ENCODE measurements at places on chromosomes 12 and 14. TPM values are rescaled to one million over a fixed set of nuclear protein-coding genes. Genes with fewer than 3 reads are reported as not detected.

- no peaks in the 10 kb centered on the region for H3K36me3 ChIP-seq
- DNase-seq: no peak
- no peak overlapping the region for H3K4me3 ChIP-seq
- H3K27me3 ChIP-seq: no peaks in the 10 kb centered on the region
- H3K4me1 ChIP-seq: peaks cover 42% of the 10 kb centered on the region
These were observed 9.9 kb downstream of the PITPNM2 start for GRCh38 chr12:123140676-123141614.

DNA sequence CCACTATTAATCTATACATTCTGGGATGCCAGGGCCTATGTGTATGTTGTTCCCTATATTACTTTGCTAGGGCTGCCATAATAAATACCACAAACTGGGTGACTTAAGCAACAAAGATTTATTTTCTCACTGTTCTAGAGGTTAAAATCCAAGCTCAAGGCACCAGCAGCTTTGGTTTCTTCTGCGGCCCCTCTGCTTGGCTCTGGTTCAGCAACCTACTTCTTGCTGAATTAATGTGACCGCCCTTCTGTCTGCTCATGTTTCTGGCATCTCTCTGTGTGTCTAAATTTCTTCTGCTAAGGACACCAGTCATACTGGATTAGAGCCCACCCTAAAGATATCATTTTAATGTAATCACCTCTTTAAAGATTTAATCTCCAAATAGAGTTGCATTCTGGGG is 84.7 kb downstream of the ZNF664 start:
- H3K27me3 ChIP-seq: no peaks in the 10 kb centered on the region
- no peak for DNase-seq
- no peaks in the 10 kb centered on the region for H3K36me3 ChIP-seq
- no peak overlapping the region for H3K4me3 ChIP-seq

- DNase-seq: no peak
- no peaks in the 10 kb centered on the region for H3K36me3 ChIP-seq
- peaks cover 46% of the 10 kb centered on the region for H3K4me1 ChIP-seq
- H3K27ac ChIP-seq: peak overlapping the region; percentile 84
- no peaks in the 10 kb centered on the region for H3K27me3 ChIP-seq
These were observed 110.0 kb downstream of the ARF6 start for GRCh38 chr14:50002926-50003212.

- peak overlapping the region; percentile 84 for H3K27ac ChIP-seq
- no peak for DNase-seq
- H3K4me3 ChIP-seq: peak overlapping the region; percentile 57
These were observed 730 bp downstream of the CLSTN3 start for GRCh38 chr12:7130701-7131501.

- H3K36me3 ChIP-seq: peaks cover 20% of the 10 kb centered on the region
- peak overlapping the region; percentile 88 for H3K4me3 ChIP-seq
- H3K4me1 ChIP-seq: peaks cover 70% of the 10 kb centered on the region
- H3K27me3 ChIP-seq: no peaks in the 10 kb centered on the region
- no peak for DNase-seq
These were observed 6.7 kb downstream of the ITGA5 start for GRCh38 chr12:54412348-54412747.

GRCh38 chr12:124466216-124467128 is 100.9 kb downstream of the NCOR2 start:
- peak; percentile 75 for DNase-seq
- H3K4me1 ChIP-seq: peaks cover 8% of the 10 kb centered on the region
- H3K27ac ChIP-seq: no peak overlapping the region
- H3K4me3 ChIP-seq: peak overlapping the region; percentile 23

DNA sequence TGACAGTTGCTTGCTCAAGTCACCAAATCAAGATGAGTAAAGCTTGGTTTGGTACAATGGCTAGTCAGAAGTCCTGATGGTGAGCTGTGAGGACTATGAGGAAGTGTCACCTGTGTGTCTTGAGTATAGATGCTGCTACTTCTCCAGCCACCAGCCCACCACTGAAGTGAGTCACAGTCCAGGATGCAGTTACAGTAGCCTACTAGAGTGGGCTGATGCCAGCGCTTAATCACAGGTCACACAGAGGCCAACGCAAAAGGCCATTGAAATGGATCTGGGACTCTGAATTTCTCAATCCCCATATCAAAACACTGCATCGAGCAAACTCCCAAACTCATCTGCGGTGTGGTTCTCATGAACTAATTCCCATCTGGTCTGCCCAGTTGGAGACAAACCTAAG is 223.1 kb downstream of the ANO6 start:
- H3K27ac ChIP-seq: no peak overlapping the region
- H3K4me1 ChIP-seq: no peaks in the 10 kb centered on the region
- no peak for DNase-seq
- no peak overlapping the region for H3K4me3 ChIP-seq
- H3K36me3 ChIP-seq: no peaks in the 10 kb centered on the region

- no peaks in the 10 kb centered on the region for H3K27me3 ChIP-seq
- no peak overlapping the region for H3K4me3 ChIP-seq
- H3K4me1 ChIP-seq: no peaks in the 10 kb centered on the region
These were observed 37.0 kb upstream of the MEG3 start for GRCh38 chr14:100788942-100789341.

- H3K27me3 ChIP-seq: no peaks in the 10 kb centered on the region
- H3K4me1 ChIP-seq: peaks cover 9% of the 10 kb centered on the region
- DNase-seq: no peak
- no peak overlapping the region for H3K4me3 ChIP-seq
- no peaks in the 10 kb centered on the region for H3K36me3 ChIP-seq
- no peak overlapping the region for H3K27ac ChIP-seq
These were observed 6.0 kb downstream of the FAR2 start for GRCh38 chr12:29155079-29155478.

- H3K27me3 ChIP-seq: no peaks in the 10 kb centered on the region
- no peak overlapping the region for H3K4me3 ChIP-seq
- no peaks in the 10 kb centered on the region for H3K4me1 ChIP-seq
- no peak for DNase-seq
- no peaks in the 10 kb centered on the region for H3K36me3 ChIP-seq
These were observed 177.2 kb upstream of the RASSF8 start for GRCh38 chr12:25781232-25781631.

GRCh38 chr12:125882141-125882540 is 816.9 kb downstream of the AACS start:
- H3K4me3 ChIP-seq: no peak overlapping the region
- H3K27ac ChIP-seq: no peak overlapping the region
- no peaks in the 10 kb centered on the region for H3K36me3 ChIP-seq
- H3K4me1 ChIP-seq: no peaks in the 10 kb centered on the region

- H3K27me3 ChIP-seq: no peaks in the 10 kb centered on the region
- H3K27ac ChIP-seq: no peak overlapping the region
- H3K36me3 ChIP-seq: no peaks in the 10 kb centered on the region
- no peak for DNase-seq
These were observed 13.0 kb upstream of the APOBEC1 start for GRCh38 chr12:7678744-7679143.

DNA sequence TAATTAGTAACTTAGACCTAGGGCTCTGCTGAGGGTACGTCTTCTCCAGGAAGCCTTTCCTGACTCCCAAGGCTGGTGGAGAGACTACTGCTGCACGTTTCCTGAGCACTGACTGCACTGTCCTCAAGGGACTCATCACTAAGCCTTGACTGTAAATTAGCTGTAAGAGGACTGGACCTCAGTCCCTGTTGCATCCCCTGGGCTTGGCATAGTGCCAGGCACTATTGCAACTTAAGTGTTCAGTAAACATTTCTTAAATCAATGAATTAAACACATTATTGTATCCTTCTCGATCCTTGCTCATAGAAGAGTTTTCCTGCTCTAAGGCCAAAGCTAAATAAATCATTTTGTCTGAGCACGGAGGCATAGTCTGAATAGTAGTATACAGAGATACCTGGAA is 31.9 kb upstream of the IFNG-AS1 start:
- H3K27ac ChIP-seq: no peak overlapping the region
- no peaks in the 10 kb centered on the region for H3K4me1 ChIP-seq
- no peak overlapping the region for H3K4me3 ChIP-seq
- no peak for DNase-seq
- H3K27me3 ChIP-seq: no peaks in the 10 kb centered on the region
- no peaks in the 10 kb centered on the region for H3K36me3 ChIP-seq

GRCh38 chr14:52934762-52935161 is 16.1 kb downstream of the FERMT2 start:
- H3K27me3 ChIP-seq: no peaks in the 10 kb centered on the region
- no peaks in the 10 kb centered on the region for H3K36me3 ChIP-seq
- no peak overlapping the region for H3K27ac ChIP-seq
- no peak for DNase-seq
- H3K4me3 ChIP-seq: no peak overlapping the region
- peaks cover 25% of the 10 kb centered on the region for H3K4me1 ChIP-seq

DNA sequence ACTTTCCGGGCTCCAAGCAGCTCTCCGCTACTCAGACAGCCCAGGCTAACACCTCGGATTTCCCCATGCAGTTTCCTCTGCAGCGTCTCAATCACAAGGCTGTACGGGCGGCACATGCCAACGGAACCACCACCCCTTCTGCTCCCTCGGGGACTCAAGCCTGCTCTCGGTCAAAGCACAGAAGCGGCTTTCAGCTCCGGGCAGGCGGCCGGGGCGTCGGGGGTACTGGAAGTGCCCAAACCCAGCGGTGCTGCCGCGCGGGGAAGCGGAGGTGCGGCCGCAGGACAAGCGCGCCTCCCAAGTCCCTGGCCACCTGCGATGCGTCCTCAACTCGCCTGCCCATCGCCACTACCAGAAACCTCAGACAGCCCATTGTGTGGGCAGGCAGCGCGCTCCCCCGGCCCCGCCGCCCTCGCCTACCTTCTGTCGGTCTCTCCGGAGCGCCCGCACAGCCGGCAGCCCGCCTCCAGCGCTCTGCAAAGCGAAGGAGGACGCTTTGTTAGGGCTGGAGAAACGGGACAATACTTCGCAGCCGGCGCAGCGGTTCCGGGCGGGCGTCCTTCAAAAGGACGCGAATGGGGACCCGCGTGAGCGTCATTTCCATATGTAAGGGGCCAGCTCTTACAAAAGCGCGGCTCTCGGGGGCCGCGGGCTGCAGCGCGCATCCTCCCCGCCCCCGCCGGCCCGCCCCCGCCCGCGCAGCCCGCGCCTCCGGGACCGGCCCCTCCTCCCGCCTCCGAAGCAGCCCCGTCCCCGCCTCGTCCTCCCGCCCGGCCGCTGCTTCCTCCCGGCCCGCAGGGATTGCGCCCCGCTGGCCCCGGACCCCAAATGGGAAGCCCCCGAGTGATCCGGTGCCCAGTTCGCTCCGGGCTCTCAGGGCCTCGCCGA is 674 bp downstream of the NIN start:
- H3K27ac ChIP-seq: peak overlapping the region; percentile 89
- no peaks in the 10 kb centered on the region for H3K27me3 ChIP-seq
- H3K36me3 ChIP-seq: no peaks in the 10 kb centered on the region
- DNase-seq: peak; percentile 92
- peak overlapping the region; percentile 90 for H3K4me3 ChIP-seq
- H3K4me1 ChIP-seq: peaks cover 21% of the 10 kb centered on the region

- no peak for DNase-seq
- no peaks in the 10 kb centered on the region for H3K36me3 ChIP-seq
- no peak overlapping the region for H3K27ac ChIP-seq
- H3K4me1 ChIP-seq: no peaks in the 10 kb centered on the region
- H3K4me3 ChIP-seq: no peak overlapping the region
- no peaks in the 10 kb centered on the region for H3K27me3 ChIP-seq
These were observed 333.9 kb upstream of the CCDC196 start for GRCh38 chr14:66152302-66152701.

DNA sequence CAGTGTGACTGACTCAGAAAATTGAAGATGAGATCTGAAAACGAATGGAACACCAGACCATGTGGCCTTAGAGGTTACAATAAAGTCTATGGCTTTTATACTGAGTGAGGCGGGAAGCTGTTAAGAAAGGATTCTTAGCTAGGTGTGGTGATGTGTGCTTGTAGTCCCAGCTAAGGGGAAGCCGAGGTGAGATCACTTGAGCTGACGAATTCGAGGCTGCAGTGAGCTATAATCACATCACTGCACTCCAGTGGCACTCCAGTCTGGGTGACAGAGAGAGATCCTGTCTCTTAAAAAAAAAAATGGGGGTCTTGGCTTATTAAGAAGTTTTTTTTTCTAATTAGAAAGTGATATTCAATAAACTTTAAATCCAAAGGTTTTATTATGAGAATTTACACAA is 678.6 kb downstream of the TMTC2 start:
- H3K4me3 ChIP-seq: no peak overlapping the region
- H3K27me3 ChIP-seq: no peaks in the 10 kb centered on the region
- no peak overlapping the region for H3K27ac ChIP-seq
- no peak for DNase-seq
- no peaks in the 10 kb centered on the region for H3K4me1 ChIP-seq

GRCh38 chr12:54273981-54274380 is 5.9 kb downstream of the CBX5 start:
- H3K27me3 ChIP-seq: no peaks in the 10 kb centered on the region
- no peak overlapping the region for H3K4me3 ChIP-seq
- H3K4me1 ChIP-seq: peaks cover 20% of the 10 kb centered on the region
- no peak for DNase-seq

GRCh38 chr14:91230397-91231035 is 14.0 kb downstream of the GPR68 start:
- H3K27ac ChIP-seq: peak overlapping the region; percentile 46
- DNase-seq: no peak
- H3K4me3 ChIP-seq: no peak overlapping the region
- peaks cover 28% of the 10 kb centered on the region for H3K4me1 ChIP-seq
- H3K27me3 ChIP-seq: no peaks in the 10 kb centered on the region

DNA sequence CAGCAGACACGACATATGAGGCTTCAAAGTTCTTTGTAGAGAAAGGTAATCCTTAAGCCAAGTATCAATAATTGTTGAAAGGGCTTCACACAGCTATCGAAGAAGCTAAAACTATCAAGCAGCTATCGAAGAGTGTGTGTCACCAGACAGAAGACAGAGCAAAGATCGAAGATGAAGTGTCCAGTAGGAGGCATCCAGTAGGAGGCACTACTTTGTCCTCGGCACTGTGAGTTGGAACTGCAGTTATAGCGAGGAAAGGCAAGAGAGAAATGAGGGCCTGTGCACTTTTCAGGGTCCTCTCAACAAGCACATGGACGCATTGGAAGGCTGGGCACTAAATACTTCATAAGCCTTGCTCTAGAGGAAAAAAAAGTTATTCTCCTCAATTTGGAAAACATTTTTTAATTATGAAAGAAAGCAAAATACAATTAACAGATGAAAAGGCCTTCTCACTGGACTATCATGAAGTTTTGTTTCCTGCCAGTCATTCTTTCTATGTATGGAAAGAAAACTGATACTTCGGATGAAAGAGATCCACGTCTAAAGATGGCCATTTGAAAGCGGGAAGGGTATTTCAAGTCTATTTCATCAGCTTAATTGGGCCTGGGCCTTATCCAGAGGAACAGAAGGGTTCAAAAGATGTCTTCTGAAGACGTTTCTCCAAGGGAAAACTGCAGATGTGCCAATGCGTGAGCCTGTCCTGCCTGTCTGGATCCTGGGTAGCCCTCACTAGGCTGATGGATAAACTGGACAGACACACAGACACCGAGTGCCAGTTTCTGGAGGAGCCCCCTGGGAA is 174.5 kb downstream of the CALM1 start:
- H3K4me1 ChIP-seq: no peaks in the 10 kb centered on the region
- DNase-seq: no peak
- H3K4me3 ChIP-seq: no peak overlapping the region
- no peaks in the 10 kb centered on the region for H3K36me3 ChIP-seq
- H3K27ac ChIP-seq: no peak overlapping the region

Gene BATF
- 13.7 TPM for total RNA-seq

Gene CATSPERB
- 2.3 TPM for total RNA-seq

Gene SELPLG
- 26.2 TPM for total RNA-seq

Gene PZP
- 1.3 TPM for total RNA-seq

Gene RILPL1
- 13.0 TPM for total RNA-seq

Gene SYCP3
- 0.13 TPM for total RNA-seq

Gene DAO
- not detected for total RNA-seq

Gene KERA
- not detected for total RNA-seq

Gene GEMIN2
- total RNA-seq: 9.5 TPM

Gene SCN8A
- total RNA-seq: 1.1 TPM

Gene PA2G4
- 78.8 TPM for total RNA-seq
